GM12864 (cell line): ENCODE measurements at places on chromosomes 5 and 9.

DNA sequence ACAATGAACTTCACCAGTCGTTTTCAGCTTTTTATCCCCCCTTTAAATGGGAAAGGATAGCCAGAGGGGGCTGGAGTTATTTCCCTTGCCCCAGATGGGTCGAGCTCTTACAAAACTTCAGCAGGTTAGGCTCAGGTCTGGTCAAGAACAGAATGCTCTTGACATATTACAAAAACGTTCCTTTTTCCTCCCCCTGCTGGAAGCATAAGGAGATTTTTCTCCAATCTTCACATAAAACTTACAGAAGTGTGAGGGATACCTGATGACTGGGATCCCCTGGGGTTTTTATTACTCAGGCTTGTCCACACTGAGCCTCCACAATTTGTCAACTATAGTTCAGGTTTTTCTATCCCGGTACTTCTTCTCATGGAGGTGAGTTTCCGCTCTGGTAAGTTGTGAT is 60.8 kb downstream of the CSF2 start:
- DNase-seq = no peak

DNA sequence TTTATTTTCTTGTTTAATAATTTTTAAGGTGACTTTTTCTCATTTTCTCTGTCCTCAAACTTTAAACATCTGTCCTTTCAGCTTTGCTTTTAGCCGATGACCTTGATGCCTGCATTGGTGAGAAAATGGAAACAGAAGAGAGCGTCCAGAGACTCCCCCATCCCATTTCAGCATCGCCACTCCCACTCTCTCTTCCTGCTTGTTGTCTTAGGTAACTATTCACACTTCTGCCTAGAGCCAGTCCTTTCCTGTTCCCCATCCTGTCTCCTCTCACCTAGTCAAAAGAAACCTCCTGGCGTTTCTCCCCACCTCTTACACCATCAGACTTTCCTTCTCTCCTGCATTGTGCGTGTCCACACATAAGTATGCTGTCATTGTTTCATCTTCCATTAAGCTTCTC is 124.6 kb downstream of the MAST4 start:
- DNase-seq = no peak

DNA sequence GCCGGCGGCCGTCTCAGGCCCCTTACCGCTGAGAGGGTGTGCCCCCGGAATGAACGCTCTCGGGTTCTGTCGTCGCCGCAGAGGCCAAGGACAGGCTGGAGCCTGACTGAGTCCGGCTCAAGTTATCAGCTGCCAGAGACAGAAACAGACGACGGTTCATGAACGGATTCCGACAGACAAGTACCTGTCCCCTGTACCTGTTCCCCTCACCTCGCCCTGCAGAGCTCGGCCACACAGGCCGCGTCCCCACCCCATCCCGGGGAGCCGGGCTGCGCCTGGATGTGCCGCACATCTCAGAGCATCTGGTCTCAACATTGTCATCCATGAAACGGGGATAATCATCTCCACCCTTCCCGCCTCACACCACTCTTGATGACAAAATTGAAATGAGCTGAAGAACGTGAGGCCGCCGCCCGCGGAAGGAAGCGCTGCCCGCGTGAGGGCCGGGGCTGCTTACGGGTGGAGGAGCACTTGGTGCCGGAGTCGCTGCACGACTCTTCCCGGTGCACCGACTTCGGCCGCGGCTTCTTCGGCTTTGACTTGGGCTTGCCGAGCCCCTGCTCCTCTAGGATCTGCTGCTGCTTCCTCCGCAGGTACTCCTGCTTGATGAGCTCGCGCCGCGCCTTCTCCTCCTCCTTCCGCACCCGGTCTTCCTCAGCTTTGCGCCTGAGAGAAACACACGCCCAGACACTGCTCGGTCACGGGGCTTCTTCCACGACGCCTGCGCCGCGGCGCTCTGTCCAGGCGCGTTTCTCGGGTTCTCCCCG is 89.2 kb downstream of the CAMSAP1 start:
- no peak for DNase-seq

DNA sequence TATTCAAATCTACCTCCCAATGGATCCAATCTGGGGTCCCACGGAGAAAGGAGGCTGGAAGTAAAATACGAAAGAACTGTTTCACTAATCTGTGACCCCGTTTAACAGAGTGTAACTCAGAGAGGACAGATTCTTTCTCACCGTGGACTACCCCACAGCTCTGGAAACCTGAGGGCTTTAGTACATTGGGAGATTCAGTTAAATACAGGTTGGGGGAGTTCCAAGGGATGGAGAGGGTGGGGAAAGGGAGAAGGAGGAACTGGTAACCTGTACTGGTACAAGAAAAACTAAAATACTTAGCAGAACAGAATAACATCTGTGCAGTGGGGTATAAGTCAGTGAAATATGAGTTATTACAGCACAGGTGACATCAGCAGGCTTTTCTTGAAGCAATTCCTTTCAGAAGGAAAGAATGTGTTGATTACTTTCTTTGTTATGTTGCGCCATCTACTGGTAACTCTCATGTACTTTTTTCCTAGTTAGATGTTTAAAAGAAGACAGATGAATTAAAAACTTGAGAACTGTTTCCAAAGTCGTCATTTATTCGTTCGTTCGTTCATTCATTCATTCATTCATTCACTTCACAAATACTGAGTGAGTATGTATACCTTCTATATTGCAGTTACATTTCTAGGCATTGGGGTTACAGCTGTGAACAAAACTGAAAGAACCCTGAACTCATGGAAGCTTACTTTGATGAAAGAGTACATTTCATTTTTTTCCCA is 30.0 kb upstream of the STOM start:
- DNase-seq = peak; percentile 40

- no peak for DNase-seq
Measured at GRCh38 chr9:125066839-125067619, 76.3 kb downstream of the SCAI start.

- no peak for DNase-seq
Measured at GRCh38 chr9:27468000-27468399, 56.1 kb upstream of the IFNK start.

- no peak for DNase-seq
Measured at GRCh38 chr9:2284770-2285169, 269.6 kb downstream of the SMARCA2 start.

DNA sequence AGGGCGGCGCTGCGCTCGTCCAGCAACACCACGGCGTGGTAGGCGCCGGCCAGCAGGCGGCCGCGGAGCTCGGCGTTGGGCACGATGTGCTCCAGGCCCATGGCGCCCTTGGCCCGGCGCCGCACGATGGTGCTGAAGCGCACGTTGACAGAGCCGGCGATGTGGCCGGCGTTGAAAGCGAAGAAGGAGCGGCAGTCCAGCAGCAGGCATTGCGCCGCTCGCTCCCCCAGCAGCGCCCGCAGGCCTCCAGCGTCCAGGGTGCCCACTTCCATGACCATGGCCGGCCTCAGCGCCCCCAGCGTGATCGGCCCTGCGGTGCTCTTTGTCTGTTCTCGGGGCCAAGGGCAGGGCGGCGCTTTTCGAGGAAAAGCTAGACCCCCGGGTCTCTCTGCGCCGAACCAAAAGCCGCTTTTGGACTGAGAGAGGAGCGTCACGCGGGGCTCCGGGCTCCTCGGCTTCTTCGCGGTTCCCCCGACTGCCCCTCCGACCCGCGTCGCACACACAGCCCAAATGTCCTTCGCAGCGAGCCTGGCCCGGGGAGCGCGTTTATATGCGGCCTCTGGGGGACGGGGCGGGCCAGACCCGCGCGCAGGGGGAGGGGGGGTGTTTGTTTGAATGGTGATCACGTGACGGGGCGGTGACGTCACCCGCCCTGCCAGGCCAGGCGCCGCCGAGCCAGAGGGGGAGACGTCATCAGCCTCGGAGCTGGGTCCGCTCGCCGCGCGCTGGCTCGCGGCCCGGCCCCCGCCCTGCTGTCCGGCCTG is at the start of gene DUSP1:
Gene DUSP1, minus strand, starts transcription at position 521 of the 764 bp plus-strand sequence. Its CDS starts 243 bp downstream, at position 278.
- DNase-seq = peak; percentile 68

DNA sequence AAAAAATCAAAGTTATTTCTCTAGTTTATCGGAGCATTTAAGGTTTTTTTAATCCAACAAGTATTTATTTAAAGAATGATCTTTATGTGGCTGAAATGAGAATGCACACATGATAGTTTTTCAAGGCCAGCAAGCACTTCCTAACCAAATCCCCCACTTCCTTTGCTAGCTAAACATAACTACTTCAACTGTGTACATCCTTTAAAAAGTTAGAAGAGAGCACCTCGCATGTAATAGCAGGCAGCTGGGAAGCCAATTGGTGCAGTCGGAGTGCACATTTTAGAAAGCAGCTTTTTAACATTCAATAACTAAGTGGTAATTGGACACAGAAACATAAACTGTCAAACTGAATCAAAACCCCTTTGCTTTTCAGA is 245.7 kb downstream of the BNC2 start:
- no peak for DNase-seq

DNA sequence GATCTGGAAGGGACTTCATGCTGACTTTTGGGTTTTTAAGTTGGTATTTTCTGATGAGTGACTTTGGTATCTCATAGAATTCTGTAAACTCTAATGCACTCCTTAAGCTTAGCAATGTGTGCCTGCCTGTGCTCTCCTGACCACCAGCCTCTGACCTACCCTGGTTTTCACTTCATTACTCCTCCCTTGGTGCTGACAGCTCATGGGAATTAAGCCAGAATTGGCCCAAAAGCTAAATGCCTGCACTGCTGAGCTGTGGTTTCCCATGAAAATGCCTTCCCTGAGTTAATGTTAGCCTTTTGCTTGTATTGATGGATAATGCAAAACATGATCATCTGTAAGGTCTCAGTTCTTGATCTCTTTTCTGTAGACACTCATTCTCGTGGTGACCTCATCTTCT is 308.0 kb downstream of the DOCK8 start:
- DNase-seq = no peak

GRCh38 chr9:87537625-87538024 is 40.0 kb downstream of the DAPK1 start:
- no peak for DNase-seq

- no peak for DNase-seq
Measured at GRCh38 chr5:140926443-140927227, 536 bp downstream of the PCDHAC1 start.
